Fibroblast of villous mesenchyme (primary cell): ENCODE measurements at places on chromosomes 16 and 17.

DNA sequence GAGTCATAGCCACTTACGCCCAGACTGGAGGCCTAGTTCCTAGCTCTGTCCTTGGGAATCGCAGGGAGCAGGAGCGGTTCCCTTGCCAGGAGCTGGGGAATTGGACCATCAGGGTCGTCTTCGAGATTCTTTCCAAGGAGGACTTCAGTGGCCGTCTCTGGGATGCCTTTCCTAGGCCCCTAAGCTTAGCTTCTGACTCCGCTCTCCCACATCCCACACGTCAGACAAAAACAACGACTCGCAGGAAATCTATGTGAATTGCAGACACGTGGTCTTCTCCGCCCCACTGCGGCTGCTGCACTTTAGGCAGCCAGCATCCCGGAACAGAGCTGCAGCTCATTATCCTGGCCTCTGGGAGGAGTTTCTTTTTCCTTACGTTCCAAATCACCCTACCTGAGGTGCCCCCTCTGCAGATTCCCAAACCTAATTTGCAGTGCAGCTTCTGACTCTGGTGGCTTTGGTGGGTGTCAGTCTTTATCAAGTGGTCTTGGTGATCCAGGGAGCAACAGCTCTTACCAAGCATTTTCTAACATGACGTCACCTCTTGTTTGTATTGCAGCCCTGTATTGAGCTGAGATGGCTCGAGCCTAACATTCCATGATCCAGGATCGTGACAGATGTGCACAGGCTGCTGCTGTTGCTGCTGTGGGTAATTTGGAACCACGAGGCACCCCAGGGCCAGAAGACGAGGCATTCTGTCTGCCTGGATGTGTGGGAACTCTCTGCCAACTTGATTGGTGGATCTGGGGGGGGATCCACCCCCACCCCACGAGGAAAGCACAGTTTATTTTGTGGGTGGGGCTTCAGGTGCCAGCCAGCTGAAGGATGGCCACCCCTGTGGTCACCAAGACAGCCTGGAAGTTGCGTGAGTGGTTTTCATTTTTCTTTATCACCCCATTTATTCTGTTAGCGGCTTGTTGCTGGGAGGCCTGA, 1.1 kb downstream of the KATNB1 start:
- DNase-seq: peak; percentile 78

GRCh38 chr17:5897275-5897911, 172.8 kb upstream of the WSCD1 start:
- no peak for DNase-seq

DNA sequence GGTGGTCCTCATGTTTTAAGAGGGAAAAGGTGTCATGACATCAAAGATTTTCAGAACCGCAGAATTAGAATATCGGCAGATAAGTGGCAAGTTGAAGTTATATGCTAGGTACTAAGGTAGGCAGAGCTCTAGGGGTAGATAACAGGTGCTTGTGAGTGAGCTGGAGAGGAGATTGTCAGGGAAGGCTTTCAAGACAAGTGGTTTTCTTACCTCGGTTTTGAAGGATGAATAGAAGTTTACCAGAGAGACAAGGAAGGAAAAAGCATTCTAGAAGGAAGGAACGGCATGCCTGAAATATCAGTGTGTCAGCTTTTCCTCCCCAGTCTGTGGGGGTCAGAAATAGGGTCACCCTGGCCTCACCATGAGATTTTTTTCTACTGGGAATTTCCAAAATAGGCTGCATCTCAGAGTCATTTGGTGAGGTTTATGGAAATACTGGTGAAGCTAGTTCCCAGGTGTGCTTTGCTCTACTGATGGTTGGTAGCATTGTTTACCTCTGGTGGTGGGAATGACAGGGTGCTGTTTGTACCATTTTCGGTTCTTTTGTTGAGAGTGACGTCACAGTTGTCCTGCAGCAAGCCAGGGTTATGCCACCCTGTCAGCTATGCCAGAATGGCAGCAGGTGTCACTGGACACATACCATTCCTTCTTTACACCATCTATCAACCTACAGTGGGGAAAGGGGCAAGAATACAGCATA, 112.5 kb downstream of the MSI2 start:
- DNase-seq: no peak

- DNase-seq: no peak
These were observed 316.9 kb downstream of the SEC14L1 start for GRCh38 chr17:77457572-77458201.

DNA sequence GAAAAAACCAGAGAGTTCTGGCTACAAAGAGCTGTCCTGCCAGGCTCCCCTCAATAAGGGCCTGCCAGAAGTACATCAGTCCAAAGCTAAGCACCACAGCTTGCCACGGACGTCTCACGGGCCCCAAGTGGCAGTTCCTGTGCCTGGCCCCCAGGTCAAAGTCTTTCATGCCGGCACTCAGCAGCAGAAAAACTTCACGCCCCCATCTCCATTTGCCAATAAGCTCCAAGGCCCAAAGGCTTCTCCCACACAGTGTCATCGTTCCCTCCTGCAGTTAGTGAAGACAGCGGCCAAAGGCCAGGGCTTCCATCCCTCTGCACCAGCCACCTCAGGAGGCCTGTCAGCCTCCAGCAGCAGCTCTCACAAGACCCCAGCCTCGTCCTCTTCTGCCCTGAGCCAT, 27.4 kb downstream of the UBN1 start:
- DNase-seq: no peak

GRCh38 chr16:19890901-19891300, 6.3 kb upstream of the GPRC5B start:
- no peak for DNase-seq

- DNase-seq: peak; percentile 75
These were observed 6.7 kb downstream of the ITGA3 start for GRCh38 chr17:50062293-50063243.

DNA sequence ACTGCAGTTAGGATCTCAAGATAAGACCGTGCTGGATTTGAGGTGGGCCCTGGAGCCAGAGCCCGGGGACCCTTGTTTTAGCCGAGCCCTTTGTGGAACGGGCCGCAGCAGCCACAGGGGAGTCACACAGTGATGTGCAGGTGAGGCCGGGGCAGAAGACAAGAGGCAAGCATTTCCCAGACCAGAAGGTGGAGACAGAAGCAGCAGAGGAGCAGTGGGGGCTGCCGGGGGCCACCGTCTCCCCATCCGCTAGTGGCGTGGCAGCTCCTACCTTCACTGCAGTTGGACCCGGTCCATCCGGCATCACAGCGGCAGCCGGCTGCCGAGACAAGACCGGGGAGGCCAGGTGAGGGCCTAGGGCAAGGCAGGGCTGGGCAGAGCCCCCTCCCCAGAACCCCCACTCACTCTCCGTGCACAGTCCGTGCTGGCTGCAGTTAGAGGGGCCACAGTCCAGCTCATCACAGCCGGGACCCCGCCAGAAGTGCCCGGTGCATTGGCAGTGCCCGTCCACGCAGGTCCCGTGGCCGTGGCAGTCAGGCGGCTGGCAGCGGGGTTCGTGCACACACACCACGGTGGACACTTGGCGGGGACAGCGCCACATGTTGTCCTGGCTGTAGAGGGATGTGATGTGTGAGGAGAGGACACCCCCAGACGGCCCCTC, 6.0 kb downstream of the NAGPA start:
- DNase-seq: no peak

DNA sequence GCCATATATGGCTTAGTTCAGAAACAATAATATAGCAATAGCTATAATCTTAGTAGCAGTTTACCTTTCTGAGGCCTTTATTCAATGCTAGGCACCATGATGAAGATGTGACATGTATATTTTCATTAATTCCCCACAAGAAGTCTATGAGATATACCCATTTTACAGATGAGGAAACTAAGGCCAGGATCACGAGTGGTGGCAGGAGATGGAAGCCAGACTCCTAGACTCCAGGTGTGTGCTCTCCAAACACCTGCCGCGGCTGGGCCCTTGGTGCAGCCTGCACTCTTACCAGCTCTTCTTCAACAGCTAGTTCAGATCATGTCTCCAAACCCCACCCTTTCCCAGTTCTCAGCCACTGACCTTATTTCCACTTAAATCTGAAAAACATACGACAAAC, 15.2 kb downstream of the NXPH3 start:
- no peak for DNase-seq

- peak; percentile 67 for DNase-seq
These were observed 456.2 kb upstream of the DYNLRB2 start for GRCh38 chr16:80084614-80085013.

GRCh38 chr16:56607109-56607618, 1.2 kb upstream of the MT2A start:
- peak; percentile 99 for DNase-seq

DNA sequence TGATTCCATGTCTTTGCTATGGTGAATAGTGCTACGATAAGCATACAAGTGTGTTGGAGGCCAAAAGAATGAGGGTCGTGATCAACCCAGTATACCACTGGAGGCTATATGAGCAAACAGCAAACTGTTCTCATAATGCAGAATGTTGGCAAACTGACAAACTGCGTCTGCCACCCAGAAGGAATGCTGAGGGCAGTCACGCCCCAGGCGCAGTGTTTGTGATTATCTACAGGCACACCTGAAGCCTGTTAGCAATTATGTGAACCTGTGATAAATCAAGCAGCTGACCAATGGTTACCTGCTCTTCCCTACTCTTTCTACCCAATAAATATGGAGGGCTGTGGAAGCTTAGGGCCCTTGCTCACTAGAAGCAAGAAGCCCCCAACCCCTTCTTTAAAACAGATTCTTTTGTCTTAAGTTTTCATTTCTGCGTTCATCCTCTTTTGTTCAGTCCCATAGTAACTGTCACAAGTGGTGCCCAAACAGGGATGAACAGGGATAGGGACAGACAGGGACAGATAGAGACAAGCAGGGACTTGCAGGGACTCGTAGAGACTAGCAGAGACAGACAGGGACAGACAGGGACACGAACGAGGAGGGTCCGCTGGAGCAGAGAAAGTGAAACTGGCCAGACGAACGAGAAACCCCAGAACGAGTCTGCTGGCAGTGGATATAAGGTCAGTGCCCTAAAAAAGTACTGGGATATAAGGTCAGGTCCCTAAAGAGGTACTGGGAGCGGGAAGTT, 25.1 kb downstream of the CD300LG start:
- DNase-seq: no peak

GRCh38 chr17:77831474-77832179, 126.9 kb upstream of the TNRC6C start:
- peak; percentile 34 for DNase-seq

- peak; percentile 67 for DNase-seq
These were observed 5.9 kb downstream of the CTF1 start for GRCh38 chr16:30902029-30902972.

DNA sequence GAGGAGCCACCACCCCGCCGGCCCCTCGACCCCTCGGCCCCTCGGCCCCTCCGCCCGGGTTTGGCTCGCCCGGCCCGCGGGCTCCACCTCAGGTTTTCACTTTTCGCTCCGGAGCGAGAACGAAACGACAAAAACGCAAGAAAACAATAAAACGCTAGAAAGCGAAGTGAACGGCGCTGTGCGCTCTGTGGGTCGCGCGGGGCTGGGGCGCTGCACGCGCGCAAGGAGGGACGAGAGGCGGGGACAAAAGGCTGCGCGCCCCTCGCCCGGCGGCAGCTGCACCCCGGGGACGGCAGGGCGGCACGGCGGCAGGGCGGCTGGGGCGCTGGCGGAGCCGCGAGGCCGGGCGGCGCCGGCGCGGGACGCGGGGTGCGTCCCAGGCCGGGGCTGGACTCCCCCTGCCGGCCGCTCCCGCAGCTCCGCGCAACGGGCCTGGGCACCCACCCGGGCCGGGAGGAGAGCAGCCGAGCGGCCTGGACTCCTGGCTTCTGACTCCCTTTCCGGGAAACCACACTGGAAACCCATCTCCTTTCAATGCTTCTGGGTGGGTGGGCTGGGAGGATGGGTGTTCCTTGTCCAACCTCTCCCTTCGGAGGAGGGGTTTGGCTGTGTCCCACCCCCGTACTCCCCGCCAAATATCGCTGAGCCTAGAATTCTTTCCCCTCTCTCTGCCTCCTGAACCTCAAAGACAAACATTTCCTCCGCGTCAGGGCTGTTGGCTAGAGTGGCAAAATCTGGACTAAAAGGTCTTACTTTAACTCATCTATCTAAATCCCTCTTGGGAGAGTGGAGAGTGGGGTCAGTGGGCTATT, 9.9 kb downstream of the TBX2 start:
- DNase-seq: peak; percentile 77

GRCh38 chr16:89828870-89829629, 775 bp downstream of the SPIRE2 start:
- no peak for DNase-seq

DNA sequence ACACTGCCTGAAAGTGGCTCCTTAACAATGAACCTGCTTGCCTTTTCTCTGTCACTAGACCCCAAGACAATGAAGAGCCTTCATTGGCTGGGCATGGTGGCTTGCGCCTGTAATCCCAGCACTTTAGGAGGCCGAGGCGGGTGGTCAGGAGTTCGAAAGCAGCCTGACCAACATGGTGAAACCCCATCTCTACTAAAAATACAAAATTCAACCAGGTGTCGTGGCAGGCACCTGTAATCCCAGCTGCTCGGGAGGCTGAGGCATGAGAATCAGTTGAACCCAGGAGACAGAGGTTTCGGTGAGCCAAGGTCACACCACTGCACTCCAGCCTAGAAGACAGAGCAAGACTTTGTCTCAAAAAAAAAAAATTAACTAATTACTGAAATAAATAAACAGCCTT, 45.3 kb upstream of the SEC14L1 start:
- DNase-seq: no peak

GRCh38 chr16:13923703-13924298, 3.8 kb downstream of the ERCC4 start:
- DNase-seq: peak; percentile 74

DNA sequence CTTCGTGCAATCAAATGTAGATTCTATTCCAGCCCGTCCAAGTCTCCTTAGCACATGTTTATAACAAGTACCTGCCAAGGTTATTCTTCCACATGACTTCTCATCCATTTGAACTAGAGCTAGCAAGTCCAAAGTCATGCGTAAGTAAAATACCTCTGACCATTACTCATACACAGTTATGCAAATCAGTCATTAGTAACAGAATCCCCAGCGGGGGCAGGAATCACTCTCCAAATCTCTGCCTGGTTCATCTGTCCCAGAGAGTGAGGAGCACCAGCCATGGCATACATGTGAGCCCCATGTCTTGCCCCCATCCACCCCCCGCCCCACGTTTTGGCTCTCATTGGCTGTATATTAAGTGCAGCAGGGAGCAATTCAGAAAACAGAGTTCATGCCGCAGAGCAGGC, 27.7 kb downstream of the SRL start:
- DNase-seq: peak; percentile 84

- peak; percentile 74 for DNase-seq
These were observed 5.6 kb upstream of the HSBP1 start for GRCh38 chr16:83802135-83802534.

DNA sequence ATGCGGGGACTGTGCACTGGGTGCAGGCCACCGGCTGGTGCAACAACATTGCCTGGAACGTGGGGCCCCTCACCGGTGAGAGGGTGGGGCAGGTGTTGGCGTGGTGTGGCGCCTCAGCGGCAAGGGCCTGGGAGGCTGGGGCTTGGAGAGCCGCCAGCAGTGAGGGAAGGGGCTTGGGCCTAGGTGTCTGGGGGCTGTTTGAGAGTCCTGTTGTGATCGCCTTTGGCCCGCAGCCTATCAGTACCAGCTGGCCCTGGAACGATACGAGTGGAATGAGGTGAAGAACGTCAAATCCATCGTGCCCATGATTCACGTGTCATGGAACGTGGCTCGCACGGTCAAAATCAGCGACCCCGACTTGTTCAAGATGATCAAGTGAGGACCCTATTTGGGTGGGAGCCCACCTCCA, 2.6 kb upstream of the TMEM88 start:
- DNase-seq: no peak
